OCI-M1 (cell line): ENCODE measurements at places on chromosomes 2 and 18.

DNA sequence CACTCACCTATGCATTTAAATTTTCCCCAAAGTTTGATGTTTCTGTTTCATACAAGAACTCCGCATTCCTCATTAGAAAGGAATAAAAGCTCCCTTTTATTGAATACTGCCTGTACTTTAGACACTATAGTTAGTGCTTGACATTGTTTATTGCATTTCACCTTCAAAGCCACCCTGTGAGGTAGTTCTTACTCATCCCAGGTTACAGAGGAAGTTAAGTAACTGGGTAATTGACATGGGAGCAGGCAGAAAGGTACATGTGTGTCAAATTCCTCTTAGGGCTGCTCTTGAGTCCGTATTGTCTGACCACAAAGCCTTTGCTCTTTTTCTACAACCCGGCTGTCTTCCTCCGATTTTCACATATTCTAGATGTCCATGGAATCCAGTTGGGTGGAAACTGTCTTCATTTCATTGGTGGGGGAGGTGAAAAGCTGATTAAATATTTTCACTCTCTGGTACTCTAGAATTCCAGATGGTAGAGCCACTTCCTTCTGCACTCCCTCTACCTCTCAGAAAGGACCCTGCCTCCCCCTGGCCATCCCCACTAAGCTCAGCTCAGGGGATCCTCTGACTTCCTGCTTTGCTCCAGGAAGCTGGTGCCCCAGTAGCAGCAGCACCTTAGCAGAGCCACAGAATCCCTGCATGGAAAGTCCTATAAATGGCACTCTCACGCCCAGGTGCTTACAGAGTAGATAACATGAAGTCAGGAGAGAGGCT lies 319.2 kb downstream of the LRATD1 start:
- DNase-seq: no peak

DNA sequence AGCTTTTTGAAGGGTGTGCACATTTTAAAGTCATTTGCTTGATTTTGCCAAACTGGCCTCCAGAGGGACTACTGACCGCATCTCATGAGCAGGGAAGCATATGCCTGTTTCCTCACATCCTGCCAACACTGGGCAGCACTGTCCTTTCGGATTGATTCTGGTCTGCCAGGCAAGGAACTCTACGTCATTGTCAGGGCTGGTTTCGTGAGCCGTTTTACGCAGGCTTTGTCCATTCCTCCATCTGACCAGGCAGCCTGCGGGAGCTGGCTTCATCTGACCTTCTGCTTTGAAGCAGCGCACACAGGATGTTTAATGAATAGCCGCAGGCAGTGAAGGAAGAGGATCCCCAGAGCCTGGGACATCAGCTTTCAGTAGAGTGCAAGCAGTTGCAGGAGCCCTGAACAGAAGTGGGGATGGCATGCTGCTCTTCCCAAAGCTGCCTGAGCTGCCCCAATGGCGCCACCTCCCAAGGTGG lies 46.3 kb upstream of the SEMA4C start:
- DNase-seq: no peak

- DNase-seq: no peak
Observed at GRCh38 chr2:9313443-9313842, 106.8 kb downstream of the ASAP2 start.

DNA sequence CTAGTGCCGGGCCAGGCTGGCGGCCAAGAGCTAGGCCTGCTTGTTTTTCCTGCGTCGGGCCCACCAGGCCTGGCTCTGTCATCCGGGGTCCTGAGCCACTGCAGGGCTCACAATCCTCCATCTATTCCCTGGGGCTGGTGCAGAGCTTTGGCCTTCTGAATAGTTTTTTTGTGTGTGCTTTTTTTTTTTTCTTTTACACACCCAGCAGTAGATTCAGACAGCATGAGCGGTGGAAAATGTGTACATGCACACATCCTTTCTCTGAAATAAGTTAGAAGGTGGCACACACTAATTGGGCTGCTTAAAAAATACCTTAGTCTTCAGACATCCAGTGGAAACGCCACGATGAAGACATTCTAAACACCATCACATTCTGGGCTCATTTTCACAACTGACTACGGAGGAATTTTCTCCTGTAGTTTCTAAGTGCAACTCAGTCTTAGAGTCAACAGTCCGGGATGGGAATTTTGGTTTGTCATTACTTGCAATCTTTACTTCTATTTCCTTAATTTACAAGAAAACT lies 6.1 kb downstream of the ZFP36L2 start:
- DNase-seq: no peak

- peak; percentile 28 for DNase-seq
Observed at GRCh38 chr2:28438532-28439063, 45.9 kb downstream of the FOSL2 start.

- peak; percentile 75 for DNase-seq
Observed at GRCh38 chr2:11344956-11345677, 681 bp upstream of the ROCK2 start.

DNA sequence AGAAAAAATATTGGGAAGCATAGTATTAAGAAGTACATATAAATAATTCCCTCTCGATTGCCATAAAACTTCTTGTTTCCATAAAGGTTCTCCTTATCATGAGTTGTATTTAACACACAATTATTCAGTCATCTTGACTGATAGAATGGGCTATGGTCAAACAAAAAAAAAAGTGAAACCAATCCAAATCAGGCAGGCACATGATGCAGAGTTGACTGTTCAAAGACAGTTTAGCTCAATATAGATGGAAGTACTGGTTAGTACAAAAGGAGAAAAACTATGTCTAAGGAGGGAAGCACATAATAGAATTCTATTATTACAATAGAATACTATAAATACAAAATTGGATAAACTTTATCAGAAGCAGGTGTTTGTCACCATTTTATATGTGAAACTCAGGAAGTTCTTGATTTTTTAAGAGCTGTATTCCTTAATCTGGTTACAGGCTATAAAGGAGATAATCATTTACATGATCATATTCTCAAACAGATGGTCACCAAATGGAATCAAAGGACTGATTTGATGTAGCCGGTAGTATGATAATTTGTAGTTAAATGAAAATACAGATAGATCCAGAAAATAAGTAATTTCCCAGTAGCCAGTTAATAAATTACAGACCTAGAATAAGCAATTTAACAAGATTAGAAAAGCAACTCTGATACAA lies 18.2 kb upstream of the CALCRL start:
- DNase-seq: peak; percentile 17

DNA sequence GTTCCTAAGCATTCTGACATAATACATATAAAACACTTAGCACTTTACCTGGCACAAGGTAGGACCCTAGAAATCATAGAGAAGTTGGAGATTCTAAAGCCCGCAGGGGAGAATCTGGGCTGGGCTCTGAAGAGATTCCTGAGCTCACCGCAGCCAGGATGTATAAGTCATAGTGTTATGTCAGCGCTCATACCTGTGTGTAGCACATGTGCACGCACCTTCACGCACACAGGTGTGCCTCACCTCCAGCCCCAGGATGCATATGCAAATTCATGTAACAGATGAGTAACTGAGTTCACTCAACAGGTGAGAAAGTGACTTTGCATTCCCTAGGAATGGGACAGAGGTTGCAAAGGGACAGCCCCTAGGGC lies 7.9 kb upstream of the SDC1 start:
- no peak for DNase-seq

- DNase-seq: peak; percentile 2
Observed at GRCh38 chr2:118554616-118555015, 292.8 kb downstream of the EN1 start.

DNA sequence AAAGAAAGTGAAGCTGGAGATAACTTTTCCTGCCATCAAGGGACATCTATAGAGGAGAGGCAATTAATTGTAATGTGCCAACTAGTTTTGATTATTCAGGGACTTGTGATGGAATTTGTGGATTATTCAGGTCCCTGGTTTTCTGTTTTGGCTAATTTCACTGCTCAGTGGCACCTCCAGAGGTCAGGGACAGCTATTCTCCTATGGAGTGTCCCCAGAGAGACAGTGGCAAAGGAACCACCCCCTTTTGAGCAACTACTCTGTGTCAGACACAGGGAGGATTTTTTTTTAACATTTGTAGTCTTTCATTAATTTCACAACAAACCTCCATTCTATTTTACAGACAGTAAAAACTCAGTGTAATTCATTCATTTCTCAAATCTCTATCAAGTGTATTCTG lies 206.0 kb upstream of the SPRED2 start:
- DNase-seq: no peak

DNA sequence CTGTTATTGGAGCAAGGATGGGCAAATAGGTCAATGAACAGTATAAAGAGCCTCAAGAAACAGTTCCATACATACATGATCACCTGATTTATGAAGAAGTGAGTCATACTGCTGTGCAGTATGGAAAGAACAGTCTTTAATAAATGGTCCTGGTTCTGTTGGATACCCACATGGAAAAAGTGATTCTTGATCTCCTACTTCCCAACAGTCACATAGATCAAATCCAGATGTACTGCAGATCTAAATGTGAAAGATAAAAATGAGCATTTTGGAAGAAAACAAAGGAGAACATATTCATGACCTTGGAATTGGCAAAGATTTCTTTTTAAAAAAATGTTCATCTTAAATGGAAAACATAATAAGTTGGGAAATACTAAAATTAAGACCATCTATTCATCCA lies 75.8 kb downstream of the CCDC148 start:
- DNase-seq: no peak

DNA sequence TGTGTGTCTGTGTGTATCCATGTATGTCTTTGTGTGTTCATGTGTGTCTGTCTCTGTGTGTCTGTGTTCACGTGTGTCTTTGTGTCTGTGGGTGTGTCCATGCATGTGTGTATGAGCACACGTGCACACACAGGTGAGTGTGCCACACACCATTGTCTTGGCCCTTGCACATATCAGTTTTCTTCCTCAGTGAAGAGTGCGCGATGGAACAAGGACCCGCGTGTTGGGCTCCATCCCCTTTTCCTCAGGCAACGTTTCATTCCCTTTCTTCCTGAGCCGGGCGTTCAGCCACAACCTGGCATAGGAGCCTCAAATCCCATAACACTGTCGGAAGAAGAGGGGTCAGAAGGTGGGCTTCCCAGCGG lies 74.3 kb downstream of the PTGR3 start:
- DNase-seq: no peak

- DNase-seq: no peak
Observed at GRCh38 chr2:22282220-22282619, 1102.8 kb upstream of the KLHL29 start.

GRCh38 chr2:66698091-66698490 lies 263.2 kb downstream of the MEIS1 start:
- no peak for DNase-seq

GRCh38 chr2:3307901-3308300 lies 69.7 kb downstream of the EIPR1 start:
- DNase-seq: no peak

GRCh38 chr2:51673628-51674027 lies 641.7 kb upstream of the NRXN1 start:
- no peak for DNase-seq

- DNase-seq: no peak
Observed at GRCh38 chr2:27844821-27845255, 45.3 kb downstream of the RBKS start.

GRCh38 chr18:48858676-48859075 lies 92.1 kb downstream of the SMAD7 start:
- DNase-seq: no peak

GRCh38 chr2:75367401-75367800 lies 168.1 kb upstream of the TACR1 start:
- DNase-seq: no peak

DNA sequence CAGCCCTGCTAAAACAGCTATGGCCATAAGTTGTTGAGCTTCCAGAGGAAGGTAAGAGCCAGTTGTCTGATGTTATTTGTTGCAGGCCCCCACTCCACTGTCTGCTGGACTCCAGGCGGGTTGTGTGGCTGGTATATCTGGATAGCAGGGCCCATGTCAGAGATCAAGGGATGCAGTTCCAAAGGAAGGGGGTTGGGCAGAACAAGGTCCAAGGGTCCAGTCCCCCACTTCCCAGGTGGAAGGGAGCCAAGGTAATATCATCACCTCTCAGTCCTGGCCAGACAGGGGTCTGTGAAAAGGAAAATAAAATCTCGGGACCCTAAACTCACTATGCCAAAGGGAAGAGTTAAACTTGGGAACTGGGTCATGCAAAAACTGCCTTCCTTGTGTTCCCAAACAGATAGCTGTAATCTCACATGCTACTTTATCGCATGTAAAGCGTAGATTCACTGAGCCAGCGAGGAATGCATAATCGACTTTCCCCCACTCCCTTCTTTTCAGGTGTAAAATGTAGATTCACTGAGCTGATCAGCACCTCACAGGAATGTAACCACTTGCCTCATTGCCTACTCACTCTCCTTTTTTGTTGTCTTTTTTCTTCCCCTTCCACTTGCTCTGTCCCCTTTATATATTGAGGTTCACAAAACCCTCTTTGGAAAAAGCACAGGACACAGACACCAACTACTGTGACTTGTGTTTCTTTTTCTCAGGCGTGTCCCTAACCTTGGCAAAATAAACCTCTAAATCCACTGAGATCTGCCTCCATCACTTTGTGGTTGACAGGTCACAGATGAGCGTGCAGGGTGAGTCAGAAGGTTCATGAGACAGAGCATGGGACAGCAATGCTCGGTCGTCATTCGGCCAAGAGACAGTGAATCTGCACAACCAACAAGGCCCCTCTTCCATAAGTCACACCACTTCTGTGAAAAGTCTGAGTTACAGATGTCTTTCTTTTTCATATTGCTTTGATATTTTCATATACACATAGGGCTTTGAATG lies 255.3 kb upstream of the SIX2 start:
- DNase-seq: no peak

DNA sequence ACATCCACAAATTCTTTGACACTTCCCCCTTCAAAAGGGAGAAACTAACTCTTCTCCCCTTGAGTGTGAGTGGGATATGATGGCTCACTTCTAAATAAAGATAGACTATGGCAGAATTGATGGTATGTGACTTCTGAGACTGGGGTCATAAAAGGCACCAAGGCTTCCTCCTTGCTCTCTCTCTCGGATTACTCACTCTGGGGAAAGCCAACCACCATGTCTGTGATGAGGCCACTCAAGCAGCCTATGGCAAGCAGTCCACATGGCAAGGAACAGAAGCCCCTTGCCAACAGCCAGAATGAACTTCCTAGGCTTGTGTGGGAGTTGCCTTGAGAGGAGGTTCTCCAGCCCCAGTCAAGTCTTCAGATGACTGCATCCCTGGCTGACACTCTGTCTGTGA lies 43.6 kb downstream of the KIAA2012 start:
- DNase-seq: no peak

- no peak for DNase-seq
Observed at GRCh38 chr2:237223201-237223861, 137.6 kb downstream of the COPS8 start.

DNA sequence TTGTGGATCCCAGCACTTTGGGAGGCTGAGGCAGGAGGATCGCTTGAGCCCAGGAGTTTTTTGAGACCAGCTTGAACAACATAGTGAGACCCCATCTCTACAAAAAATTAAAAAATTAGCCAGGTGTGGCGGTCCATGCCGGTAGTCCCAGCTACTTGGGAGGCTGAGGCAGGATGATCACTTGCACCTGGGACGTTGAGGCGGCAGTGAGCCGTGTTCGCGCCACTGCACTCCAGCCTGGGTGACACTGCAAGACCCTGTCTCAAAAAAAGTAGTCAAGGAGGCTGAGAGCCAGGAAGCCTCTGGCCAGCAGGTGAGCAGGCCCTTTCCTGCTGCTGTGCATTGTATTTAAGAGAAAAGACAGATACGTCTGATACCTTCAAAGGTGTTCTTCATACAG lies 11.1 kb upstream of the PROC start:
- no peak for DNase-seq
